ENCODE measurements at places on chromosomes 4 and X. TPM values are rescaled to one million over a fixed set of nuclear protein-coding genes. Genes with fewer than 3 reads are reported as not detected.

Gene PDLIM3
- 82.4 TPM for total RNA-seq

Gene SHISA3
- 60.1 TPM for total RNA-seq

Gene EVC
- 80.9 TPM for total RNA-seq

Gene GPR50
- not detected for total RNA-seq

Gene PROM1
- total RNA-seq, result 34.9 TPM

Gene TMSB15C
- 7.9 TPM for total RNA-seq

Gene CLCN5
- 121 TPM for total RNA-seq

Gene GABRE
- total RNA-seq, result 31.9 TPM

Gene SPARCL1
- total RNA-seq, result 46.2 TPM

Gene CT45A10
- total RNA-seq, result not detected
